ENCODE measurements at places on chromosomes 5 and 9.
A peak's percentile ranks its signal among the peaks of the same experiment; 100 is the strongest.

GRCh38 chr5:78078858-78079257, 215.6 kb downstream of the AP3B1 start:
- DNase-seq: no peak

GRCh38 chr5:67265951-67266350, 69.4 kb upstream of the CD180 start:
- no peak for DNase-seq

- DNase-seq: no peak
Measured at GRCh38 chr5:107134931-107135330, 535.8 kb downstream of the EFNA5 start.

DNA sequence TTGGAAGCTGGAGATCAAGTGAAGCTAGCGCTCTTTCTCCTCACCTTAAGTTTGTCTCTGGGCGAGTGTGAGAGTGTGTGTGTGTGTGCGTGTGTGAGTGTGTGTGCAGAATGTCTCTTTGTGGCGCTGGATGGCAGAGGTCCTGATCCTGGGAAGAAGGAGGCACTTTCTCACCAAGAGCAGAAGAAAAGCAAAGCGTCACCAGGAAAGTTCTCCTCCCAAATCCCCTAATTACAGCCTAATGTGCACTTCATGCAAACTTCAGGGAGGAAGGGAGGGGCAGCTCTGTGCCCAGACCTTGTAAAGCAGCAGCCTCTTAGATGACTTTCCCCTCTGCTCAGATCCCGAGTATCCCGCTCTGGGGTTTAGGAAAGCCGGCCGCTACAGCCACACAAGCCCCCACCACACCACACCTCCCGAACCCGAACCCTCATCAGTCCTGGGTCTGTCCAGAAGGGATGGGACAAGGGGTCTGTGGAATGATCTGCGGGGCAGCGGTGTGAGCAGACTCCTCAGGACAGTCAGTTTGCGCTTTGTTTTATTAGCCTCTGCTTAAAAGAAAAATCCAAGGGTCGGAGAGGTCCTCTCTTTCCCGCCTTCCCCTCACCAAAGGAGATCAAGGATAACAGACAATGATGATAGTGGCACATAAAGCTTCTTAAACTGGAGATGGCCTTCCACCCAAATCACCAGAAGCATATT, at the start of gene HAPLN1:
Gene HAPLN1, minus strand, starts transcription at position 20 of the 702 bp plus-strand sequence. CDS start 47,332 bp downstream, outside the sequence.
- DNase-seq: no peak

DNA sequence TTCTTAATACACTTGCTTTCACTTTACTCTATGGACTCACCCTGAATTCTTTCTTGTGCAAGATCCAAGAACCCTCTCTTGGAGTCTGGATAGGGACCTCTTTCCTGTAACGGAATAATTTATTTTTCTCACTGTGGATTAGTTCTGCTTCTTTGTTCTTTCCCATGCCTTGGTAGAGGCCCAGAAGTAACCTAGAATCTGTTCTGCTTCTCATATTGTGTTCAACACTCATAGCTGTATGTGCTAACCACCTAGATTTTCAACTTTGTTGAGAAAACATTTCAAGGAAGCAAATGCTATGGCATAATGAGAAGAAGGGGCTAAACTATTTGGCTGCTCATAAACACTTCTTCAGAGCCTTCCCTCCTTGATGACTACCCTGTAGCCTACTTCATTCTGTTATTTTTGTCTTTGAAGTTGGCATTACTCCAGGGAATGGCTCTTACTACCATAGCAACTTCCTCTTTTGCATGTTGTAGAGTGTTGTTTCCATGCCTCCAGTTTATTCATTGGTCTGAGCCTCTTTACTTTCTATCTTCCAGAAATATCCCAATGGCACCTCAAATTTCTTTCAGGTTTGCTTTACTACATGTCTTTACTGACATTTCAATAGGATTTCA, 74.3 kb downstream of the KIAA0825 start:
- DNase-seq: no peak

DNA sequence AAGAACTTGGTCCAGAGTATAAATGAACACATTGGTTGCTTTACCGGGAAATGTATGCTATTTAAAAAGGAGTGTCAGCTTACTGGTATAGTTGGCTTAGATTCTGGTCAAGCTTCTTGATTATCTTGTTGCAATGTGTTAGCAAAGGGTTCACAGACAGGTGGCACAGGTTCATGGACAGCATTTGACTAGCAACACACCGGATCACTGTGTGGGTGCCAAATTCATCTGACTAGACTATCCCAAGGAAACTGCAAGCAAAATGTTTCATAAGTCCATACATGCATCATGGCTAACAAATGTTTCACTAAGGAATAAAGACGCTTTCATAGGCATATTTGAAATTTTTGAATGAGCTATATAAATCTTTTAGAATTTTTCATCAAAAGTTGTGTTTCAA, 274.1 kb downstream of the PLK2 start:
- DNase-seq: no peak

GRCh38 chr9:26567976-26568375, 324.6 kb downstream of the CAAP1 start:
- no peak for DNase-seq

DNA sequence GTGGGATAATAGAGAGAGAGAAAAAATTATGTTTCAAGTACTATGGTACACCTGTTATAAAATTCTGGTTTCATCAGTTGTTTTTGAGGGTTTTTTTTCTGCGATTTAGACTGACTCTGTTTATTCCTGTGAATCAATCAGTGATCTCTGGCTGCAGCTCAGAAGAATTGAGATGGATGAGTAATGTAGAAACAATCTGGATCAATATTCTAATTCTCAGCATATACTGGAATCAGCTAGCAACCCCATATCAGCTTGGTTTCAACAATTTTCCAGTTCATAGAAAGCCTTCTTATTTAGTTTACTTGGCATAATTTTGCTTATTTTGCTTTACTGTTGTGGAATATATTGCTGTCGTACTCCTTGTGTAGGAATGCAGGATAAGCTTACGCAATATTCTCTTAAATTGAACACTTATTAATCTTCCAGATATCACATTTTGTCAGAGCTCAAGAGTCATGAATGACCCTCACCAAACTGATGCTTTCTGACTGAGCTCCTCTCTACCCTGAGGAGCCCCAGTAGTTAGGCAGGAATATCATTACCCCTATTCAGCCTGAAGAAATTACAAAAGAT, 42.9 kb downstream of the SHC3 start:
- DNase-seq: no peak

GRCh38 chr9:79756414-79756813, 184.6 kb downstream of the TLE4 start:
- no peak for DNase-seq

GRCh38 chr5:134507452-134507851, 18.0 kb upstream of the JADE2 start:
- DNase-seq: no peak

DNA sequence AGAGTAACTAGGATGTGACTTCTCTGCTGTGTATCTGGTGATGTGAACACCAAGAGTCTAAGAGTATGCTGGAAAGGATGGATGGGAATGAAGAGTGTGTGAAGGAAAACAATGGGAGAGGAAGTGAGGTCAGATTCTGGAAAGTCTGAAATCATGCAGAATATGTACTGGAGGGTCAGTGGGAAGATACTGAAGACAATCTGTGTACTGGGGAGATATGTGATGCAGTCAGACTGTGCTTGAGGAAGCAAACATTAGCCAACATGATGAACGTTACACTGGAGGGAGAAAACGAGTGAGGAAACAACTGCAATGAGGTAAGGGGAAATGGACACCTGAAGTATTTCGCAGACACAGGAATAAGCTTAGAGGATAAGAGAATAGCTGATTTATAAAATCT, 105.7 kb downstream of the NR3C1 start:
- no peak for DNase-seq

- no peak for DNase-seq
Measured at GRCh38 chr5:171710451-171711024, 75.1 kb upstream of the SMIM23 start.

GRCh38 chr5:65820373-65820772, 98.4 kb downstream of the NLN start:
- DNase-seq: no peak

GRCh38 chr5:76695346-76695745, 20.6 kb upstream of the F2R start:
- DNase-seq: no peak

GRCh38 chr9:134618163-134618832, 23.3 kb upstream of the COL5A1 start:
- no peak for DNase-seq

DNA sequence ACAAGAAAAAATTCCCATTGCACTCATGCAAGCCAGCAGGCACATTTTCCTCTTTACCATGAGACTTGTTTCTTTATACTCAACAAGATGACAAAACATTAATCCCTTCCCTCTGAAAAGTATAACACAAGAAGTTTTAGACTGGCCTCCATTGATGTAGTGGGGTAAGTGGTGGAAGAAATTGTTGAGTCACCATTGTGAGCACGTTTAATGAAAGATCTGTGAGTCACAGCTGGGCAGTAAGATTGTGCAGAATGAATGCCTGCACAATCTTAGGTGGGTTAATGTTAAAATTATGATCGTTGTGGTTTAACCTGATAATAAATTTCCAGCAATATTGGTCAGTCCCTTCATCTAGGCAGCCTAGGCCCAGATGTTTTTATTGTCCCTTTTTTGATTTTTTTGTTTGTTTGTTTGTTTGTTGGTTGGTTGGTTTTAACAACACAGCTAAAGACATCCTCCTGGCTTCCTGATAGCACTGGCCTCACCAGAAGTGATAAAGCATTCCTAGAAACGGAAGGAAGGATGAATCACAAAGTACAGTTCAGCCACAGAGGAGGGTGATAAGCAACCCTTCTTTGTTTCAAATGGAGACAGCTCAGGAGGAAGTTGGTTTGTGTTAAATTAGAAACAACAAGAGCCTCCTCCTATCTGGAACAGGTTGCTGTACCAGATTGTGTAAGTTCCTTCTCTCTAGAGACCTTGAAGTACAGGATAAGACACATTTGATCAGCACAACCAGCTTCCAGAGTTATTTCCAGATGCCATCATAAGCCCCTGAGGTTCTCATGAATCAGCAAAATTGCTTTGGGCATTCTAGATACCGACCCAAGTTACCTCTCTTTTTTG, 40.3 kb downstream of the SLC24A2 start:
- DNase-seq: no peak

- DNase-seq: no peak
Measured at GRCh38 chr9:114733816-114734215, 51.8 kb upstream of the TEX48 start.

DNA sequence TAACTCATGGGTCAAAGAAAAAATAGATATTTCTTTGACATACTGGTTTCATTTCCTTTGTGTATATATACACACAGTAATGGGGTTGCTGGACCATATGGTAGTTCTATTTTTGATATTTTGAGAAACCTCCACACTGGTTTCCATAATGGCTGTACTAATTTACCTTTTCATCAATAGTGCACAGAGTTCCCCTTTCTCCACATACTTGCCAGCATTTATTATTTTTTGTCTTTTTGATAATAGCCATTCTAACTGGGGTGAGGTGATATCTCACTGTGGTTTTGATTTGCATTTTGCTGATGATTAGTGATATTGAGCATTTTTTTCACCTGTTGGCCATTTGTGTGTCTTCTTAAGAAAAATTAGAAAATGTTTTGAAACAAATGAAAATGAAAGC, 78.4 kb upstream of the CKMT2 start:
- no peak for DNase-seq

- no peak for DNase-seq
Measured at GRCh38 chr9:131051592-131052517, 42.9 kb downstream of the LAMC3 start.

- DNase-seq: peak; percentile 93
Measured at GRCh38 chr5:108541836-108542235, 159.9 kb upstream of the FBXL17 start.

GRCh38 chr5:158933494-158934318, 166.0 kb downstream of the EBF1 start:
- DNase-seq: no peak

- DNase-seq: peak; percentile 64
Measured at GRCh38 chr9:79651251-79651795, 79.6 kb downstream of the TLE4 start.

- no peak for DNase-seq
Measured at GRCh38 chr9:107809871-107810460, 320.4 kb upstream of the KLF4 start.

GRCh38 chr5:108867656-108868055, 120.0 kb downstream of the FER start:
- DNase-seq: no peak

- no peak for DNase-seq
Measured at GRCh38 chr9:109557481-109557880, 59.4 kb upstream of the PTPN3 start.

GRCh38 chr5:130289132-130290088, 385.1 kb downstream of the CHSY3 start:
- DNase-seq: no peak

GRCh38 chr5:157263496-157264090, 2.3 kb upstream of the CYFIP2 start:
- no peak for DNase-seq

- DNase-seq: no peak
Measured at GRCh38 chr5:56712895-56713591, 102.3 kb upstream of the MAP3K1 start.

DNA sequence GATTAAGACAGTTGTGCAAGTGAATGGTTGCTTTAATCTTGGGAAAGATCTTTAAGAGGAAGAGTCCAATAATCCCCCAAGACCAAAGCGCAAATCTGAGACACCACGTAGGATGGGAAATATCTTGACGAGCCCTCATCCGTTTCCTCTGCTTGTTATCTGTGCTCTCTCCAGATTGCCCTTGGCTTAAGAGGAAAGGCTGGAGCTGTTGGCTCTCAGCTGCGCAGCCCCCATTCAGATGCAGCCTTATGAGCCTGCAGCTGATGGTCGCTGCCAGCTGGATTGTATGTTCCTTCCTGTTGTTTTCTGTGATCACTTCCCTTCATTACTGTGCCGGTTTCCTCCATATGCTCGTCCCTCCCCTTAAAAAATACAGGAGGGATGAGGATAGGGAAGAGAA, 47.7 kb downstream of the PWWP2A start:
- DNase-seq: peak; percentile 69

GRCh38 chr9:135830496-135830895, 76.8 kb downstream of the CAMSAP1 start:
- no peak for DNase-seq

DNA sequence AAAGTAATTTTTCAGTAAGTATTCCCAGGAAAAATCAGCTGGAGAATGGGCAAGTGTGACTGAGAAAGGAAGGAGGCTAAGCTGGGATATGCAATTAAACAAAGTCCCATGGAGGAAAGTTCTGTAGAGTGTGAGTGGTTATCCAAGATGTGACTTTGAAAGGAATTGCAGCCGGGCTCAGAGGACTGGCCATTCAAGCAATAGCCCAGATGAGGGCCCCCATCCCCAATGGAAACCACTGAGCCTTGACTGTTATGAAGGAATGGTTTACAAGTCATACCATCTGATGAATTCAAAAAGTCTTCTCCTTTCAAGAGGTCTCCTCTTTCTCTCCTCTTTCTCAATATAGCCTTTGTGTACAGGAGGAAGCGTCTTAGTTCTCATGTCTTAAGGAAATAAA, 6.5 kb downstream of the LVRN start:
- DNase-seq: no peak

DNA sequence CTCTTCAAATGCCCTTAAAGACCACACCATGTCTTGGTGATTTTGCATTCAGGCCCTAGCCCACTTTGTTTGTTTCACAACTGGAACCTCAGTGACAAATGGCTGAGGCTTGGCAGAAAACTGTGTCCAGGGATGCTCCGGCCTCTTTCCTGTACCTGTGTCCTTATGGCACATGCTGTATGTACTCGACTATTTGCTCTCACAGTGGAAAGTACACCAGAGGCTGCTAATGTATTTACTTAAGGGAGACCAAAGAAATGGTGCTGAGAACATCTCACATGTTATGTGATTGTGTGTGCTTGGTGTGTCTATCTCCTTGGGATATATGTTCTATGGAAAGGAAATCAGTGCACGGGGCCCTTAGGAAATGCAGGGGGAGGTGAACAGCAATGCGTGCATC, 263.3 kb downstream of the GADD45G start:
- DNase-seq: no peak

GRCh38 chr5:162573758-162574157, 506.2 kb downstream of the GABRG2 start:
- DNase-seq: no peak

Data from NCI-H524 treated with DMSO at 0.1 percent for 48 hours (cell line).